ENCODE measurements at places on chromosomes 6 and 20.

DNA sequence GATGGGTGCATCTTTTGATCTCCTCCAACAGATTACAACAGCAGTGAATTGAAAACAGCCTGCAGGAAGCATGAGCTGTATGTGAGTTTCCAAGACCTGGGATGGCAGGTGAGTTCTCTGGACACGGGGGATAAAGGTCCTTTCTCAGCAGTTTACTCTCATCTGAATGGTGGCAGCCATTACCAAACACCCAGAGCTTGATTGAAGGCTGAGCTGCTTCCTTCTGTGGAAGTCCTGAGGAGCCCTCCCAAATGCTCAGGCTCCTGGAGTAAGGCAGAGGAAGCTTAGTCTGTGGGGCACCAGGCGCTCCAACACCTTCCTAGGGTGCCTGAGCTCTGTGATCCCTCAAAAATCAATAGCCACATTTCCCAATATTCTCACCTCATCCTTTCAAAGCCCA is 31.5 kb downstream of the TXNDC5 start:
- no peak for DNase-seq

DNA sequence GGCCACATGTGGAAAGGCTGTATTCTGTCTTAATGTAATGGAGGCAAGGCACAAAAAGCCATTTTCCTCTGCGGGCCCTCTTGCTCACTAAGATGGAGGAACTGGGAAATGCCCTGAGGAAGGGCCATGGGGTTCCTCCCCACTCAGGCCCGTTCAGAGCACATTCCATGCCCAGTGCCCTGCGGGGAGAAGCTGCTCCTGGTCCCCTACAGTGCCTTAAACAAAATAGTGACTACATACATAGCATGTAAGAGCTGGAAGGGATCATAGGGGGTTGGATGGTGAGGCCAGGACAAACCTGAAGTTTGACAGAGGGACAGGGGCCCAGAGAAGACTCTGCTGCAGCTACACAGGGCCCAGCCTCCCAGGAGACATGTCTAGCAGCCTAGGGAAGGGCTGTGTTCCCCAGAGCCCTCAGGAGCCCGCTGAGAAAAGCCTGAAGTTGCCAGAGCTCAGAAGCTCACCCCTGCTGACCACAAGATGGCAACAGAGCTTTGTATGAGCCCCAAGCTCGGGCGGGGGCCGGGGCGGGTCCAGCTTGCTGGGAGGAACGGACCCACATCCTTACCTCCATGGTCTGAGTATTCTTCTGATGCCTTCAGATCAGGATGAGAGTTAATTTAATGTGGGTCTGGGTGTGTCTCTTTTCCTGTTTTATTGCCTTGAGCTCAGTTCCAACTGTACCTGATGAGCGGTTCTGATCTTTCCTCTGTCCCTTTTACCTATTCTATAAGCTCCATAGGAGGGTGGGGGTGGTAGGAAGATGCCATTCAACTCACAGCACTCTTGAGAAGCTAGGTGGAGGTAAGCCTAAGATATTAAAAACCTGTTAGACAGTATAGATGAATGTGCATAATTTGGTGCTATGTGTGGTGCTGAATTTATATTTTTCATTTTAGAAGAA is 242.9 kb downstream of the CDC5L start:
- peak; percentile 30 for DNase-seq

DNA sequence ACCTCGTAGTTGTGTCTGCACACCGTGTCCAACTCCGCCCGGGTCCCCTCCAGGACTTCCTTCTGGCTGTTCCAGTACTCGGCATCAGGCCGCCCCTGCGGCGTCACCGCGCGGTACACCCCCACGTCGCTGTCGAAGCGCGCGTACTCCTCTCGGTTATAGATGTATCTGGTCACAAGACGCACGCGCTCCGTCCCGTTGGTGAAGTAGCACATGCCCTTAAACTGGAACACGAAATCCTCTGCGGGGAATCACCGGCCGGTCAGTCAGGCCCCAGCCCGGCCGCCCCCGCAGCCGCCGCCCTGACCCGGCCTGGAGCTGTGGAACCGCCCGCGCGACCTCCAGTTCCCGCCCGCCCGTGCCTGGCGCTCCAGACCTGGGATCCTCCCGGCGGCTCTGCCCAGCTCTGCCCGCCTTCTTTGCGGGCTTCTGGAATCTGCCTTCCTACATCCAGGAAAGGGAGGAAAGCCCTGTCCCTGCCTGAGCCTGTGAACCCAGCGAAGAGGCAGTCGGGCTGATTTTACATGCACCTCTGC is 1.6 kb downstream of the HLA-DQB1 start:
- peak; percentile 40 for DNase-seq

DNA sequence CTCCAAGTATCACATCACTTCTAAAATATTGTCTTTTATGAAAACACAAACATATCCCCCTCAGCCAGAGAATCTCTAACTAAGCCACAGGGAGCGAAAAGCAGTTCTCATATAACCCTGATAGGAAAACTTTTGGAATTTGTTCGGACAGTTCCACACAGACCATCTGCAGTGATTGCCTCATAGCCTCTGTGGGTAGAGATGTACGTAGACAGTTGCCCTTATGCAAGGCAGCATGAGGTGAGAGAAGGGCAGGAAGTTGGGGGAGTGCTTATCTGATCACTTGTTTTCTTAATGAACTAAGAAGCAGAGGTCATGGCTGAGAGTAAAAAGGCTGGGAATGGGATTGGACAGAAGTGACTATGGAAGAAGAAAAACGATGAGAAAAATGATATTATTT is 39.6 kb downstream of the SLC23A2 start:
- DNase-seq: no peak

- peak; percentile 31 for DNase-seq
Observed at GRCh38 chr6:37517411-37517812, 17.7 kb upstream of the CCDC167 start.

- DNase-seq: no peak
Observed at GRCh38 chr20:11101243-11101642, 427.4 kb upstream of the JAG1 start.

GRCh38 chr20:21393166-21393565 is 4.2 kb downstream of the NKX2-4 start:
- DNase-seq: no peak

DNA sequence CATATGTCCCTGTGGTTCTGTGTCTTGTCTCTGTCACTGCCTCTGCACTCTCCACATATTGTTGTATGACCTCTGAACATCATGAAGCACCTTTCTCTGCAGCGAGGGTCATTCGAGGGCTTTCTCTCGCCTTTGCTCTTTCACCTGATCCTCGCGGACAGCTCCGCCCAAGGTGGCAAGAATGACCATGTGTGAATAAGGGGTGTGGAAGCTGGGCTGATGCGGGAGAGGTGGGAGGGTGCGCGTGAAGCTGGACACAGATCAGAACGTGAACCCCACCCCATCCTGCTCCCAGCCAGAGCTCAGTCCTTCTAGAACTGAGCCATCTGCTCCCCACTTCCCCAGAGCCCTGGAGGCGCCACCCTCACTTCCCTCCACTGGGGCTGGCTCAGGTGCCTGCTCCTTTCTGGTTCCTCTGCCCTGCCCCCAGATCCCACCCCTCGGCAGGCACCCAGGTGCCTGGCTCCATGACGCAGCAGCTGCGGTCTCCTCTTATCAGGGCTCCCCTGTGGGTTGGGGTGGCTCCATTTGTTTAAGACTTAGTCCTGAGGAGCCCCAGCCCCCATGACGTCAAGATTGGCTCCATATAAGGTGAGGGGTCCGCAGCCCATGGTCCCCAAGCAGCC is at the start of gene MUCL3:
TSS of gene MUCL3 (plus strand) at position 613 of the 626 bp plus-strand sequence. CDS start 27 bp downstream, outside the sequence.
- DNase-seq: peak; percentile 37

All from transverse colon (tissue), 4 donors.